ENCODE measurements at places on chromosomes 2 and 18.

DNA sequence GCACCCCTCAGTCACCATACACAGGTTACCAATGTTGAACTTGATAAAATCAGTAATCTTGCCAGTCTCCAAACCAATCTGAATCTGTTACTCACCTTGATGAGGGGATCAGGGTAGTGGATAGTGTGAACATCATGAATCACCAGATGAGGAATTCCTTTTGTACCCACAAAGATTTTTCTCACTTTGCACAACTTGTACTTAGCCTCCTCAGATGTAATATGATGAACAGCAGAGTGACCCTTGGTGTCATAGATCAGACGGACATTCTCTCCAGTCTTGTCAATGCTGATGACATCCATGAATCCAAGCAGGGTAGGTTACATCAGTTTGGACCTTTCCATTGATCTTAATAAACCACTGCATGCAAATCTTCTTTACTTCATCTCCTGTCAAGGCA is 54.7 kb downstream of the MDH1 start:
- DNase-seq: no peak

GRCh38 chr2:80579756-80580155 is 275.2 kb upstream of the LRRTM1 start:
- no peak for DNase-seq

GRCh38 chr18:35680139-35680551 is 98.6 kb downstream of the GALNT1 start:
- no peak for DNase-seq

DNA sequence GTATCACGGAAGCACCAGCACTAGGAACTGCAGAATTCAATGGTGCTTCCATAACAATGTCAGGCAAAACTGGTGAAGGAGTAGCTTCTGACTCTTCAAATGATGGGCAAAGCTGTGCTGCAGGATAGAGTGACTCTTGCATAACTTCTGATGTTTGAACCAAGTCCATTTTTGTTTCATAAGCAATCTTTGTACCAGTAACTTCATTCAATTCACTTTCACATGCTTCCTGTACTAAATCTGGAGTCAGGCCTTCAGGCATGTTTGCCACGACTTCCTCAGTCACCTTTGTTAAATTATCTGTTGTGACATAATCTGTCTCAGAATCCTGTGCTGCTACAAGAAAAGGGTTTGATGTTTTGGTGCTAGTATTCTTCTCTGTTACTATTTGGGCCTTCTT is 24.0 kb downstream of the RTN4 start:
- DNase-seq: no peak

DNA sequence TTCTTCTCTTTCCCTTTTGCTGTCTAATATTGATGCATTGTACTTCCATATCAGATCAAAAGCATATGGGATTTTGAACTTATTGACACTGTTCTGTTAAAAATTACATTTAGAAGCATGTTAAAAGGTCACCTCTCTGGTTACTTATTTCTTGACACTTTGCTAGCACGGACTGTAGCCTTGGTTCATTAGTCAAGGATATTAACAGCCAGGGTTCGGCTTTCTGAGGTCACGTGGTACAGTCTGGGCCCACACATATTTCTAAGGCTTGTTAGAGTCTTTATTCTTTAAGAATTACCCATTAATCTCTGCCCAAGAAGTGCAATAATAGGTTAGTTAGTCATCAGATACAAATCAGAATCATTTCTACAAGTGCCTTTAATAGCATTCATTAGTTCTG is 1035.8 kb upstream of the FANCL start:
- no peak for DNase-seq

- no peak for DNase-seq
These were observed 1017.6 kb downstream of the DPP10 start for GRCh38 chr2:115460008-115460407.

DNA sequence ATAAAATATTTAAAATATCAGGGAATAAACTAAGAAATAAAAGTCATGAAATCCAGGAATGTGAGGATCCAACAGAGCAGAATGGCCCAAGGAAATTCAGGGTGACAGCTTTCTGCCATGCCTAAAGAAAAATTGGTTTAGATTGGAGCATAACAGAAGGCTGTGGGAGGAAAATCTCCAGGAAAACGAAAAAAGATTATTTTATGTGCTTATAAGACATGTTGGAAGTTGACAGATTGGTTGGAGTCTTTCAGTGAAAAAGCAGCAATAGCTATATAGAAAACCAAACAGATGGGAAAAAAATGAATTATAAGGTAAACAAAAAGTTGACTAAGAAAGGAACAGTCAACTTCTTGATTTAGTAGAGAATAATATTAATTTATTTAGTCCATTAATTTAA is 203.9 kb downstream of the ZRANB3 start:
- DNase-seq: no peak

DNA sequence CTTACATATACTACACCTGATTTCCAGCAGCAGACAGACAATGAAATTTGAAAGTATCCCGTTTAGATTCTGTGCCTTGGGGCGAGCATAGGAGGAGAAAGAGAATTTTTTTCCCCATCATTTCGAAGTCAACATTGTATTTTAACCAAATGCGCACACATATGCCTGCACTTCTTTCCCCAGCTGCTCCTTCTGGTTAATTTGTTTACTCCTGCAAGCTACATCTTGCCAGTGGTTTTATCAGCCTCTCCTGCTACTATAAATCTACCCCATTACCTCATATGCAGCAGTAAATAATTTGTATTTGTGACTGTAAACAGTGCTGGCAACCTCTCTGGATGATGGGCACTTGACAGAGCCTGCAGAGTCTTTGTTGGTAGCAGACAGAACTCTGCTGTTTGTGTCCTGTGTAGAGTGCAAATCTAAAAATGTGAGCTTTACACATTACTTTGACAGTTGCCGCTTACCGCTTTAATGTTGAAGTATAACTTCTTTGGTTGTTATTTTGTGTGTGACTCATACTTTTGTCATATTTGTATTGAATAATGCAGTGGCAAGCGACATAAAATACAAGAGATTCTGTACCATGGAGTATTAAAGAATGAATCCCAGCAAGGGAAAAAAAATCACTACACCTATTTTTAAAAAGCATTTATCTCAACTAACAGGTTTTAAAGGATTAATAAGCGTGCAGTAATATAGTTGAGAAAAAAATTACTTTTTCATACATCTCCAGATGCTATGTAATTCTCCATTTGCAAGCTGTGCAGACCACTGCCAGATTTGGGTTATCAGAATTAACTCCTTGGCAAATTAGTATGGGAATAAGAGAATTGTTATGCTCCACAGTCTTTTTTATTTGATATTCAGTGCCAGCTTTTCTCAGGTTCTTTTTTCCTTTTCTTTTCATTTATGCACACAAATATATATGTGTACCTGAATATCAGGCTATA is 536.8 kb downstream of the XIRP2 start:
- no peak for DNase-seq

Data from H9 (cell line).